ENCODE measurements at places on chromosomes 6 and 20.

- DNase-seq: no peak
These were observed 7.7 kb downstream of the GRIK2 start for GRCh38 chr6:101401171-101401570.

- no peak for DNase-seq
These were observed 25.5 kb upstream of the NOL4L start for GRCh38 chr20:32610472-32611218.

DNA sequence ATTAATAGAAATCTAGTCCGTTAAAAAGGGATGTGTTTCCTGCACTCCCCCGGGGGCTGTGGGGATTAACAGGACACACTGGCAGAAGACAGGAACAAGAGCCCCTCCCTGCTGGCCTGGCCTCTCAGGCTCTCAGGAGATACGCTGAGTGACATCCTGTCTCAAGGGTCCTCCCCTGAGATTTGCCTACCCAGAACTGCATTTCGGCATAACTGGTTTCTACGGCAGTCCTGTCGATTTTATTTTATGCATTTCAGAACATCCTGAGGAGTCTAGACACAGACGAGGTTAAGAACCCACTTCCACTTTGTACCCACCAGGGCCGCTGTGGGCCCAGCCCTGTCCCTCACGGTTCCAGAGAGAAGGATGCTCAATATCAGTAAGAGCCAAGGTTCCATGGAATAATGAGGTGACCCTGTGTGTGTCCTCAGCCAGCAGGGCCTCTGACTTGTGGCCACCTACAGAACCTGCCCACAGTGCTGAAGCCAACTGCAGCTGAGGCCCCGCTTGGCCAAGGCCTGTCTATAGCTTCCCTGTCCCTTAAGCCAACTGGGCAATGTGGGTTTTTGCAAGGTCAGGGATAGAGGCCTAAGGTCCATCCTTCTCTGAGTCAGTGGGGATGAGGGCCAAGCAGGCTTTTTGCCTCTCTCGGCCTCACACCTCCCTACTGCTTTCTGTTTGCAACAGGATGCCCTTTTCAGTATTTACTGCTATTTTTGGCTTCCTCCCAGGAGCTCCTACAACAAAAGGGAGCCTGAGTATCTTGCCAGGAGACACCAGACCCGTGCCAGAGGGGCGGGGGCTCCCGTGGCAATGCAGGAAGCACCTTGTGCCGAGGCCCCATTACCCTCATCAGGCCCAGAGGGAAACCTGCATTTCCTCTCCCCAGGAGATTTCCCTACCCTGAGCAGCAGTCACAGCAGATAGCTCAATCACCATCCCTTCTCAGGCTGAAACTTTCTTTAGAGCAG is 14.7 kb downstream of the UQCC2 start:
- peak; percentile 42 for DNase-seq

- DNase-seq: no peak
These were observed 86.4 kb downstream of the FKBP5 start for GRCh38 chr6:35602133-35602946.

- DNase-seq: peak; percentile 33
These were observed 8.1 kb downstream of the TFAP2B start for GRCh38 chr6:50826803-50827202.

GRCh38 chr6:46925563-46926253 is 4.0 kb upstream of the ADGRF5 start:
- no peak for DNase-seq

GRCh38 chr20:41714030-41714429 is 95.9 kb upstream of the CHD6 start:
- DNase-seq: no peak

GRCh38 chr6:53983301-53983700 is 127.9 kb upstream of the MLIP start:
- DNase-seq: no peak

DNA sequence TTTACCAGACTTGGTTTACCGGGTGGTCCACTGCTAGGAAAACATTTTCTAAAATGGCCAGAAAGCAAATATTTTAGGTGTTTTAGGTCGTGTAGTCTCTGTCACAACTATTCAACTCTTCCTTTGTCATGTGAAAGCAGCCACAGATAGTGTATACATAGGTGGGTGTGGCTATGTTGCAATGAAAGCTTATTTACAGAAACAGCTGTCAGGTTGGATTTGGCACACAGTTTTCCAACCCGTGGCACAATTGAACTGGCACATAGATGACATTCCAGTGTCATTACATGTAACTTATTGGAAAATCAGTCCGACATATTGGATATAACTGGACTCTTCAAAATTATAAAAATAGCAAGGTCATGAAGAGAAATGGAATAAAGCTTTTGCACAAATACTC is 68.9 kb upstream of the KCNQ5 start:
- DNase-seq: peak; percentile 26

DNA sequence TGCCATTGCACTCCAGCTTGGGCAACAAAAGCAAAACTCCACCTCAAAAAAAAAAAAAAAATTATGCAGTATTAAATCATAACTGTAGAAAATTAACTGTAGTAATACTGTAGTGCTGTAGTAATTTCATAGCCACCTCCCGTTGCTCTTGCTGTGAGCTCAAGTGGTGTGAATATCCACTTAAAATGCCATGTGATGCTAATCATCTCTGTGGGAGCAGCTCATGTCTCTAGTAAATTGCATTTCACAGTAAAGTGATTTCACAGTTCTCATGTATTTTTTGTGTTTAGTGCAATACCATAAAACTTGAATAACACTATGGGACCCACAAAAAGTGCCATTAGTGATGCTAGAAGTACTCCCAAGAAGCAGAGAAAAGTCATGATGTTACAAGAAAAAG is 14.4 kb upstream of the FAM217A start:
- DNase-seq: no peak

- DNase-seq: no peak
These were observed 328.6 kb upstream of the SYNCRIP start for GRCh38 chr6:85971238-85971637.

DNA sequence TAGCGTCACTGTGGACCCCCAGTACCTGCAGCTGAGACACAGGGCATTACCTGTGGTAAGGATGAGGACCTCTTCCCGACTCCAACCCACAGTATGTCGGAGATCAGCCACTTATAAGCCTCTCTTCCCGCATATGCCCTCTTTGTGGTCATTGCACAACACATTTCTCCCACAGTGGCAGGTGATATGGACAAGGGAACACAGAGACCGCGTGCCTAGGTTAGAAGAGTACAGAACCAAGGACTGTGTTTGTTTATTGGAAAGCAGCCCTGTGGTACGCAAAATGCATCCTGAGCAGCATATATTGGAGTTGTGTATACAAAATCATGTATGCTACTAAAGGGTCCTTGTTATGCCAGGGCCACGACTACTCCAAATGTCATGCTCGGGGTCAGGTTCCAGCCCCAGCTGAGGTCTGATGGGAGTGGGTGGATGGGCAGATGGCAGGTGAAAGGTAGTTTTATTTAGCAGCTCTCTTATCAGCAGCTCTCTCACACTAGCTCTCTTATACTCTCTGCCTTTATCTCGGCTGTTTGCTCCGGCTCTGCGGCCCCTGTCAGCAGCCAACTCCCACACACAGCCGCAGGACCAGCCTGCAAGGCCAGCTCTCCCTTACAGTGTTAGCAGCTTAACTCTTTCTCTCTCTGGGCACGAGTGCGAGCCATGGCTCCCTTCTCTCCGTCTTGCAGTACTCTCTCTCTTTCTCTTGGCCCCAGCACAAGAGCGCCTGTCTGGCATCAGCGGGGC is 569.0 kb downstream of the KIF16B start:
- DNase-seq: no peak

- DNase-seq: no peak
These were observed 8.4 kb upstream of the MRGBP start for GRCh38 chr20:62787866-62788265.

DNA sequence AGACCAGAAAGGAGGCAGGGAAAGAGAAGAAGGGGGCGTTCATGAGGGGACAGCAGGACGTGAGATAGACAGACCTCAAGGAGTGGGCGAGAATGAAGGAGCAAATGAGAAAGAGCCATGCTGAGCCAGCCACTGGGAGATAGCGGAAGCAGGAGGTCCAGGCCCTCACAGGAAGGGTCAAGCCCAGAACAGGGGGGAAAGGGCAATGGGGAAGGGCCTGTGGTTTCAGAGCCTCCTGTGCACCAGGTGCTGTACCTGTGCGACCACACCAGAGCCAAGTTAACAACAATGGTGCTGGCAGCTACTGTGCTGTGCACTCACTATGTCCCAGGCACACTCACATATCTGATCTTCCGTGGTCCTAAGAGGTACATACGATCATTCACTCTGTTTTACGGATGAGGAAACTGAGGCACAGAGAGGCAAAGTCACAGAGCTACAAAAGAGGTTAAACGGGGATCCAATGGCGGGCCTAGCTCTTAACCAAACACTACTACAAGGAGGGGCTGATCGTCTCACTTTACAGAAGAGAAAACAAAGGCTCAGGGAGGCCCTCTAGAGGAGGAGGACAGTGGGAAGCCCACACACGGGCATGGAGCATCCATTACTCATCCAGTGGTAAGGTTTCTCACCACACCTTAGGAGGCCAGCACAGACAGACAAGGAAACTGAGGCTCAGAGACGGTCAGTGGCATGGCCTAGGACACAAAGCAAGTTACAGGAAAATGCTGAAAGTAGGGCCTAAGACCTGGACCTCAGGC is 129.1 kb downstream of the PREX1 start:
- no peak for DNase-seq

DNA sequence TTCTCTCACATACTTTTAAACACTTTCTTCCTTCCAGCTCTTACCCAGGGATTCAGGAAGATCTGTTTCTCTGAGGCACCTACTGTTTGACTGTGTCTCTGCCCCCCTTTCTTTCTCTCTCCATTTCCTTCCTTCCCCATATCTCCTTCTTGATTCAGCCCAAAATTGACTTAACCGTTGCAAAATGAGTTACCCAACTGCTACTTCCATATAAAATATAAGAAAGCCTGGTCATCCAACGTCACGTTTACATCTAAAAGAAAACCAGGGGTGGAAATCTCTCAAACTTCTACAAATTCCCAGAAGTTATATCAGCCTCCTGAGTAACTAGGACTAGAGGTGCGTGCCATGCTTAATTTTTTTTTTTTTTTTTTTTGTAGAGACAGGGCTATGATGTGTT is 95.2 kb upstream of the INSM1 start:
- no peak for DNase-seq

- no peak for DNase-seq
These were observed 45.0 kb downstream of the DNAH8 start for GRCh38 chr6:38760097-38760496.

GRCh38 chr6:4382362-4382853 is 247.0 kb upstream of the ECI2 start:
- no peak for DNase-seq

- DNase-seq: no peak
These were observed 947 bp downstream of the POFUT1 start for GRCh38 chr20:32208499-32209154.

DNA sequence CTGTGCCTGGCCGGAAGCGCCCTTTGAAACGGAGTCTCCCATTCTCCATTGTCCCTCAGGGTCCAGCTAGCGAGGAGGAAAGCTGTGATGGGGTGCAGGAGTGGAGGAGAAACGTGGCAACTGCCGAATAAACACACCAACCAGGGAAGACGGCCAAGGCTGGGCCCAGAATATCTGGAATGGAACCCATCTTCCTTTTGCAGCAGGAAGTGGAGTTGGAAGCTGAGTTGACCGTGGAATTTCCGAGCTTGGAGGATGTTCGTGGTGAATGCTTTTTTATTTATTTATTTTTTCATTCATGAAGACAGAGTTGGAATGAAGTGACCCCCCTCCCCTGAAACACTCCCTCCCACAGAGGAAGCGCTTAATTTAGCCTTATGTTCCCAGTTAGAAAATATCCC is 105.6 kb upstream of the RNF24 start:
- no peak for DNase-seq

DNA sequence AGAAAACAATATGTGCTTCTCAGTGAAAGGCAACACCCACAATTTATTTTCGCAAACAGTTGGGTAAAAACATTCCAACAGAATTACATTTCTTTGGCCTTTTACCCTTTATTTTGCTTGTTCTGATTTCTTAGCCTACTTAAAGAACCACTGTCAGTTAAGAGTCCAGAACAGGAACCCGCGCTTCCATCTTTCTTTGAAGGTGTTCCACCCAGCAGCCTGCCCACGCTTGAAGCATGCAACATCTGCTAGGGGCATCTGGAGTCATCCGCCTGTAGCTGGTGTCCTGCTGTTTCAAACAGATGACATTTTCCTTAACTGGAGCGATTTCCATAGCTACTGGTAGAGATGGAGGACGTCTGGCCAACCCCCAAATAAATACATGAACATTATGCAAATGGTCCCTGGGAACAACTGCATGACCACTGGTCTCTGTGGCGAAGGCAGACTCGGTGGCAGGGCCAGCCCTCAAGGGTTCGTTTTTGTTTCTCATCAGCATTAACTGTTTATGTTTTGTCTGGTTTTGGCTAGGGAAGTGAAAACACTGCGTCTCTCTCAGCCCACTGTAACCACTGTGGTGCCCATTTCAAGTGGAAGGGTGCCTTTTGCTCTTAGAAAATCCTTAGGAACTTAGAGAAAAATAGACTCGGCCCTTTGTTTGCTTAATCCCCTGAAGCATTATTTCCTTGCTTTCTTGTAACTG is 51.6 kb downstream of the LAMA4 start:
- DNase-seq: no peak

DNA sequence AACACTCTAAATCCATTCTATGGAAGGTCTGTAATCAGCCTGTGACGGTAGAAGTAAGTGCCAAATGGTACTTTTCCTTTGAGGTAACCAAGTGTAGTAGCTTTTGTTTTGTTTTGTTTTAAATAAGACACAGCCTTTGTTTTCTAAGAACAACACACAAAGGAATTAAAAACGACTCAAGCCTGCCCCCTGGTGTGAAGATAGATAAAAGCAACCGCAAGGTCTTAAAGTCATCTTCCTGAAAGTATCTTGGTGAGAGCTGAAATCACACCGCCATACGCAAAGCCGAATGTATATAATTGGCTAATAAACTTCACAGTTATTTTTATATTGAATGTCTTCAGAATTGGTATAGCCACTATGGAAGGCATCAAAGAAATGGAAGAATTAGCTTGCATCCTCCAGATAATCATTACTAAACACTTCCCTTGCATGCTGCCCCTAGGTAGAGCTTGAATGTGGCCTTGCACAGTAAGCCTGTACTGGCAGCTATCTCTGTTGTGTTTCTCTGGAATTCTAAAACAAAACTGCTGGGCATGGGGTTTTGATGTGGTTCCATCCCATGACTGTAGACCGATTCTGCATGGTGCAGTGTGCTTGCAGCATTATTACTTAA is 95.6 kb downstream of the LAMP5 start:
- peak; percentile 18 for DNase-seq

GRCh38 chr6:44645276-44645675 is 257.8 kb downstream of the CDC5L start:
- no peak for DNase-seq
